ENCODE measurements at places on chromosomes 6 and 20. TPM values are rescaled to one million over a fixed set of nuclear protein-coding genes. Genes with fewer than 3 reads are reported as not detected.
A peak's percentile ranks its signal among the peaks of the same experiment; 100 is the strongest.

The SLC22A16 gene
- total RNA-seq: not detected

DNA sequence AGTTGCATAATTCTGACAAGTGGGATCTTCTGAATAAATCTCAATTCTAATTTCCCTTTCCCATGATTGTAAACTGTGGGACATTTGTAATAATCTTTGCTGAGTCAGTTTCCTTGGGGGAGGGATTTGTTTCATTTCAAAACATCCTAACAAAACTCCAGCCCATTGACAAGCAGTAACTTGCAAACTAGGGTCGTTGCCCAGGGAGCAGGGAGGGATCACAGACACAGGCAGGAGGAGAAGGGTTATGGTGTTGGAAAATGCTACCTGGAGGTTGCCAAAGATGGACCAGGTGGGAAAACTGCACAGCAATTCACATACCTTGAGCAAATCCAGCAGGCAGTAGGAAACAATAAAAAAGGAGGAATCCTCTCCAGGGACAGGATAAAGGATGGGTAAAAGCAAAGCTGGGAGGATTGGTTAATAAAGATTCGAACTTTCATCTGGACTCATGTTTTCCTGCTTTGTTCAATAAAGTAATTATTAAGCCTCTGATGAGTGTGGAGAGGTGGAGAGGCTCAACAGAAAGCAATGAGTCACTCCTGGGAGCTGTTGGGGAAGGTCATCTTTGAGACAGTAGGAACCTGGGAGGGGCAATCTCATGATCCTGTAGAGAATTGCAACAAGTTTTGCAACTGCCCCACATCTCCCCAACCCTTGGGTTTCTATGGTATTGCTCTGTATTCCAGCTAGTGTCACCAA, 87.3 kb upstream of the AKIRIN2 start:
- peaks cover 8% of the 10 kb centered on the region for H3K4me1 ChIP-seq
- H3K27me3 ChIP-seq: peaks cover 2% of the 10 kb centered on the region
- H3K4me3 ChIP-seq: no peak overlapping the region
- peak overlapping the region; percentile 17 for H3K27ac ChIP-seq
- DNase-seq: peak; percentile 46

GRCh38 chr20:47066484-47067270, 172.0 kb downstream of the EYA2 start:
- no peaks in the 10 kb centered on the region for H3K27me3 ChIP-seq
- peak overlapping the region; percentile 19 for H3K27ac ChIP-seq
- DNase-seq: peak; percentile 91
- H3K36me3 ChIP-seq: no peaks in the 10 kb centered on the region
- H3K4me1 ChIP-seq: peaks cover 3% of the 10 kb centered on the region

DNA sequence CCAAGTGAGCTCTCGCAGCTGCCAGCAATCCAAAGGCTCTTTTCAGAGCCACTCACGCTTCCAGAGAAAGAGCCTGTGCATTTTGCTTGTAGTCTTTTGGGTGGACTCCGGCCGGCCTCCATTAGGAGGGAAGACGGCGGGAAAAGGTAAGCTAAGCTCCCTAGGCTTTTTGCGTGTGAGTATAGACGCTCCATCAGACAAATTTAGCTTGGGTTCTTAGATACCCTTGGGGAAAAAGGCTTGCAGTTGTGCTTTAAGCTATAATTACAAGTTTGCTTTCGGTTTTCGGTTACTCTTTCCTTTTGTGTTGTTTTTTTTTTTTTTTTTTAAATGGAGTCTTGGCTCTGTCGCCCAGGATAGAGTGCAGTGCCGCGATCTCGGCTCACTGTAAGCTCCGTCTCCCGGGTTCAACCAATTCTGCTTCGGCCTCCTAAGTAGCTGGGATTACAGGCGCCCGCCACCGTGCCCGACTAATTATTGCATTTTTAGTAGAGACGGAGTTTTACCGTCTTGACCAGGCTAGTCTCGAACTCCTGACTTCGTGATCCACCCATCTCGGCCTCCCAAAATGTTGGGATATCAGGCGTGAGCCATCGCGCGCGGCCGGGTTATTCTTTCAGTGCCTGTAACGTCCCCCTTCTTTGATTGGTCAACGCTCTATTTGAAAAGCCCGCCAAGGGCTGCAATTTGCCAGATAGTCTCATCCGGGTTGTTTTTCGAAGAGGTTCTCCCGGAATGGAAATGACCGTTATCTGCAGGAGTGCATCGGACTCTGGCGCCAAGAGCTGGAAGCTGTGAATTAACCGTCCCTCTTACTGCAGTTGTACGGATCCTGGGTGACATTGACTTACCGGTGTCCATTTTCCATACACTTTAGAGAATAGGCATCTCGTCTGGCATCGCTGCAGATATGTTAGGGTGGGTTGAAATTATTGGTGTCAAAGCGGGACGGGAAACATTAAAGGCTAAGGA, 18.1 kb downstream of the OR2B2 start:
- peak; percentile 94 for DNase-seq
- H3K4me3 ChIP-seq: peak overlapping the region; percentile 67
- H3K36me3 ChIP-seq: no peaks in the 10 kb centered on the region
- H3K4me1 ChIP-seq: peaks cover 5% of the 10 kb centered on the region

All from IMR-90 (cell line).